Stimulated activated CD4-positive, alpha-beta T cell treated with anti-CD3 and anti-CD28 coated beads, Interleukin-1b, Interleukin-23, amount 100 ng/mL, for 1 hour (primary cell): ENCODE measurements at places on chromosomes 1 and 21.
A peak's percentile ranks its signal among the peaks of the same experiment; 100 is the strongest.

DNA sequence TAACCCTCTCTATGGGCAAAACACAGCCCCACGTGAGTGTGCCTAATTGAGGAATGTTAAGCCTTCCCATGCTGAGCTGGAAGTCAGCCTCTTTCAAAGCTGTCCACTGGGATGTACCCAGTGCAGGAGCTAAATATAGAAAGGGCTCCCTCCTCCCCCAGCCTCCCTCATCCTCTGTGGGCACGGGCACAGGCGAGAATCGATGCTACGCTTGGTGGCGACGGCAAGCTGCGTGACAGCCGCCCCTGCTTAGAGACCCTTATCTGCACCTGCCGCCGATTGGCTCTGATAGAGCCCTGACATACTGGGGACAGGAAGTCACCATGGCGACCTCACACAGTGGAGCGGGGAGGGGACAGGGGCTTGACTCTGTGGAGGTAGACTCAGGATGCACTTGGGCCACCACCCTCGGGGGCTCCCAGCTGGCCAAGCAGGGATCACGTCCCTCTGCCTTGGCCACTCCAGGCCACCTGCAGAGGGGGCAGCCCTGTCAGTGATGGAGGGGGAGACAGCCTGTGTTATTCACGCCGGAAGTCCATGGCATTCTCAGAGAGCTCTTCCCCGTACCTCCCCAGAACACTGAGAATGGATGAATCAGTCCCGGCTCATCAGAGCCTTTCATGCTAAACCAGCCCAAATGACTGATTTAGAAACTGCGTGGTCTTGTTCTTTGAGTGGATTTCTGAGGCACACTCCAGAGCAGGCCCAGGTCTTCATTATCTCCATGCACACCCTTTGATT is 84.8 kb downstream of the KCND3 start:
- no peak for DNase-seq

- DNase-seq: no peak
Measured at GRCh38 chr1:59625384-59625783, 189.4 kb upstream of the HOOK1 start.

DNA sequence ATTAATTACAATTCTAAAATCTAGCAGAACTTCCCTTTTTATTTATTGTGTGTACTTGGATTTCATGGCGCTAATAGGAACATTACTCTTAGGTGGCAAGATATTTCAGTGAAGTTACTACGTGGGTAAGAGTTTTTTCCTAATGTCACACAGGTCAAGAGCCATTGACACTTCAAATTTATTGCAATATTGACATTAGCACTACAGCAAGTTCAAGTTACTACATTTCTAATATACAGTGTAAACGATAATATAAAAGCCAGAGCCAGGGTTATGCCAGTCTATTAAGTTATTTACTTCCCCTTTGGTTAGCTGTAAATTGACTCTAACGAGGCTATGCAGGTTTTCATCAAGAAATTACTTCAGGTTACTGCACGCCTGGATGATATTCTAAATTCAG is 29.7 kb downstream of the CHODL start:
- DNase-seq: no peak

GRCh38 chr1:17717594-17718535 is 37.3 kb upstream of the ACTL8 start:
- no peak for DNase-seq

GRCh38 chr1:206512058-206512850 is 4.9 kb downstream of the RASSF5 start:
- DNase-seq: no peak

- no peak for DNase-seq
Measured at GRCh38 chr21:44018813-44019567, 6.9 kb downstream of the TRAPPC10 start.

DNA sequence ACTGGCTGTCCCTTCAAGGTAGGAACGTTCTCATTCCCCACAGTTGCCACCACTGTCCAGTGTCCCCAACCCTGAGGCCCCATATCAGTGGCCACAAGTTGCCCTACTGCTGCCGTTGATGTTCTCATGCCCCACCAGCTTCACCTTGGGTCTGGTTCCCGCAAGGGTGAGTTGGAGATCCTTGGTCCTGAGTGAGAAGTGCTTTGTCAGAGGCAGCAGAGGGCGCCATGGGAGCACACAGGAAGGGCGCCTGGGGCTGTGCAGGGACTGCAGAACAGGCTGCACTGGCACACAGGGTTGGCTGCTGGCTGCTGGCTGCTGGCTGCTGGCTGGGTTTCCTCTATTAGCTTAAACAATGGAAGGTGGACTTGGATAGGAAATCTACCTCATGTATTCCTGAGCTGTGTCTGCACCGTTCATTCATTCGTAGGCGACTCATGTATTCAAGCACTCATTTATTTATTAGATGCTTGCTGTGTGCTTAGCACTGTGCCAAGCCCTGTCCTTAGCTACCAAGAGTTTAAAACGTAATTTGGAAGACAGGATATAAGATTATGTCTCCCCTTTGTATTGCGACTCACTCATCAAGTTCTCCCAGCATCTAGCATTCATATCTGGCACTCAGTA is 2.1 kb upstream of the S100A9 start:
- peak; percentile 6 for DNase-seq
